Karpas-422 (cell line): ENCODE measurements at places on chromosomes 3 and 15. TPM values are rescaled to one million over a fixed set of nuclear protein-coding genes. Genes with fewer than 3 reads are reported as not detected.

GRCh38 chr15:65042776-65043327 lies 2.3 kb upstream of the SLC51B start:
- no peaks in the 10 kb centered on the region for H3K4me1 ChIP-seq
- no peak overlapping the region for H3K4me3 ChIP-seq
- no peak overlapping the region for H3K27ac ChIP-seq
- no peak for DNase-seq
- no peaks in the 10 kb centered on the region for H3K27me3 ChIP-seq

DNA sequence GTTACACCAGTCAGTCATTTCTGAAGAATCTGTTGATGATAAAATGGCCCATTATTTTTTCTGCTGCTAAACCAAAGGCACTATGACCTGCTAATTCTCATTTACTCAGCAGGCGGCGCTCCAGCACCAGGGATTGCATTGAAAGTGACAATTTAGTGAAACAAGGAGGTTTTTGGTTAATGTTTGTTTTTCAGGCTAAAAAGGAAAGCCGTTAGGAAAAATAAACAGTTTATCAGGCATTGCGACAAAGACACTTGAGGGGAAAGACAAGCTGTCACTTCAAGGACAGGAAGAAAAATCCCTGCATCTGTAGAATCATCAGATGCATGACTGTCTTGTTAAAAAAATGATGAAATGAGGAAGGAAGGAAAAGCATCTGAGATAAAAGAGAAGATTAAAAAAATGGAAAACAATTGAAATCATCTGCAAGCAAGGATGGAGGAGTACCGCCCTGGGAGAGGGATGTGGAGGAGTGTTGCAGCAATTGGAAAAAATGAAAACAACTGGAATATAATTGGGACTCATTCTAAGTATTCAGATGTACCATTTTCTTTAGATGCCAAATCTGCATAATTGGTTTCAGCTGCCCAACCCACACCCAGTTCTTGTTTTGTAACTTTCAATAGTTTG lies 54.0 kb downstream of the NR1D2 start:
- H3K4me1 ChIP-seq: no peaks in the 10 kb centered on the region
- H3K36me3 ChIP-seq: no peaks in the 10 kb centered on the region
- H3K27me3 ChIP-seq: no peaks in the 10 kb centered on the region
- no peak overlapping the region for H3K27ac ChIP-seq
- DNase-seq: peak; percentile 86

GRCh38 chr3:121473001-121473400 lies 72.8 kb downstream of the POLQ start:
- no peak overlapping the region for H3K4me3 ChIP-seq
- no peak for DNase-seq
- H3K27me3 ChIP-seq: no peaks in the 10 kb centered on the region
- no peaks in the 10 kb centered on the region for H3K4me1 ChIP-seq
- peaks cover 73% of the 10 kb centered on the region for H3K36me3 ChIP-seq

GRCh38 chr15:40092256-40092978 lies 16.3 kb downstream of the BMF start:
- H3K27ac ChIP-seq: no peak overlapping the region
- no peaks in the 10 kb centered on the region for H3K27me3 ChIP-seq
- no peak for DNase-seq
- H3K36me3 ChIP-seq: no peaks in the 10 kb centered on the region

- H3K27ac ChIP-seq: no peak overlapping the region
- H3K36me3 ChIP-seq: no peaks in the 10 kb centered on the region
- H3K27me3 ChIP-seq: no peaks in the 10 kb centered on the region
These were observed 56.4 kb upstream of the GOLGA8A start for GRCh38 chr15:34494084-34494399.

GRCh38 chr15:94099574-94099960 lies 131.8 kb upstream of the MCTP2 start:
- no peak for DNase-seq
- H3K27me3 ChIP-seq: 0 out of 2 replicates have a peak, but pooled peaks cover 3% of the 10 kb centered on the region
- H3K27ac ChIP-seq: no peak overlapping the region
- no peaks in the 10 kb centered on the region for H3K4me1 ChIP-seq
- no peak overlapping the region for H3K4me3 ChIP-seq

GRCh38 chr3:127547761-127548605 lies 42.5 kb downstream of the TPRA1 start:
- H3K4me1 ChIP-seq: peaks cover 5% of the 10 kb centered on the region
- no peaks in the 10 kb centered on the region for H3K36me3 ChIP-seq
- peak overlapping the region; percentile 55; the same call in 1 of the 2 replicates for H3K4me3 ChIP-seq
- H3K27ac ChIP-seq: no peak overlapping the region

- no peaks in the 10 kb centered on the region for H3K27me3 ChIP-seq
- H3K36me3 ChIP-seq: no peaks in the 10 kb centered on the region
- no peak overlapping the region for H3K27ac ChIP-seq
- no peak for DNase-seq
- no peak overlapping the region for H3K4me3 ChIP-seq
These were observed 58.1 kb upstream of the USP3 start for GRCh38 chr15:63446255-63446654.

The GOLGA6D gene
- not detected in 2 replicates for total RNA-seq

DNA sequence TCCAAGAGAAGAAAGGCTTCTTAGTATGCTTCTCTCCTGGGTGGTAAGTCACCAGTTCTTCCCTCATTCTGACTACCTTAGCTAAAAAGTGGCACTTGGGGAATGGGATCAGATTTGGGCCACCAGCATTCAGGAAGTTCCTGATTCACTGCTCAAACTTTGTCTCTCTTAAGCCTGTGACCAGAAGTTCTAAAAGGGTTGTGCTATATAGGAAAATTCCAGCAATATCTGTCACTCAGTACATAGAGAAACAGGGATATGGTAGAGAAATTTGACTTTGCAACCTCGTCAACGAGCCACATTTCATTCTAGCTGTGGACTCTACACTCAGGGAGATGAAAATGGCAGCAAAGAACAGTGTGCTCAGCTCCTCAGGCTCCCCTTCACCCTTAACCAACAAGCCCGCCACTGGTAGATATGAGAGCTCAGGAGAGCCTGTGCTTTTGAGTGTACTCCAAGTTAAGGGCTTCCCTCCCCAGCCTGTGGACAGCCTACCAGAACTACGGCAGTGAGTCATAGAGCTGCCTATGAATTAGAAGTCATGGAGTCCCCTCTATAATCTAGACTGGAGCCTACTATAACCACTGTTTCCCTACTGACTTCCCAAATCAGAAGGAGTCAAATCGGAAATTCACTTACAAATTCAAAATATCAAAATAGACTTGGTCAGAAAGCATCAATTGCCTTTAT lies 52.6 kb upstream of the MYO5C start:
- no peak overlapping the region for H3K4me3 ChIP-seq
- H3K27me3 ChIP-seq: no peaks in the 10 kb centered on the region
- H3K4me1 ChIP-seq: no peaks in the 10 kb centered on the region
- DNase-seq: no peak
- H3K36me3 ChIP-seq: peaks cover 21% of the 10 kb centered on the region
- no peak overlapping the region for H3K27ac ChIP-seq

DNA sequence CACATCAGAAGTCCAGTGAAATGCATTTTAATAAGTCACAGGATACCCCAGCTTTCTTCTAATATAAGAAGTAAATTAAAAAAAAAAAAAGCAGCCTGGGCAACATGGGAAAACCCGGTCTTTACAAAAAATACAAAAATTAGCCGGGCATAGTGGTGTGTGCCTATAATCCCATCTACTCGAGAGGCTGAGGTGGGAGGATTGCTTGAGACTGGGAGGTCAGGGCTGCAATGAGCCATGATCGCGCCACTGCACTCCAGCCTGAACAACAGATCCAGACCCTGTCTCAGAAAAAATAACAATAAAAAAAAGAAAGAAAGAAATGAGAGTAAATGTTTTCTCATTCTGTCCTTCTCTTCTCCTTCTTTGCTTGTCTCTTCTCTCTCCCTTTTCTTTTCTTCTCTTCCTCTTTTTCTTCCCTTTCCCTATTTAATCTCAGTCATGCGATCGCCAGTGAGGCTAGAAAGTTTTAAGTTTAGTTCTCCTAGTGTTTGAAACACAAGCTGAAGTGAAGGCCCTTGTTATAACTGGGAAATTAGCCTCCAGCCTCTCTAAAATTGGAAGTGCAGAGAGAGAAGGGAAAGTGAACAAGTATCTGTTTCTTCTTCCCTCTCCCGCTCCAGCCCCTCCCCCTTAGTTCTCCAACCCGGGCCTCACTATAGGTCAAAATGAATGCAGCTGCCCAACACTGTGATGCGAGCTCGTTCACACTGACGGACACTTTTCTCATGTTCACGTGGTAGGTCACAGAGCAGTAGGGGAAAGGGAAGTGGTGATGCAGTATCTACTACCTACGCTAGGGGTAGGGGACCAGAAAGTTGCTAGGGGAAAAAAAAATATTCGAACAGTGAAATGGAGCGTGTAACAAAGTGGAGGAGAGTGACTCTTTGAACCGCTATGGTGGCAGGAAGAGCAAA lies 23.5 kb upstream of the TSC22D2 start:
- H3K27ac ChIP-seq: peak overlapping the region; percentile 4; the same call in 1 of the 2 replicates
- H3K4me1 ChIP-seq: peaks cover 20% of the 10 kb centered on the region
- DNase-seq: peak; percentile 93
- peak overlapping the region; percentile 42 for H3K4me3 ChIP-seq
- no peaks in the 10 kb centered on the region for H3K36me3 ChIP-seq

GRCh38 chr3:37324131-37324530 lies 149.7 kb upstream of the LRRFIP2 start:
- H3K4me3 ChIP-seq: no peak overlapping the region
- no peaks in the 10 kb centered on the region for H3K27me3 ChIP-seq

- DNase-seq: no peak
- H3K36me3 ChIP-seq: no peaks in the 10 kb centered on the region
- H3K27me3 ChIP-seq: no peaks in the 10 kb centered on the region; the same call in 1 of the 2 replicates
- no peaks in the 10 kb centered on the region for H3K4me1 ChIP-seq
- no peak overlapping the region for H3K27ac ChIP-seq
These were observed 685.6 kb downstream of the AGBL1 start for GRCh38 chr15:86765281-86765680.

The GOLGA6L25 gene
- total RNA-seq: not detected in 2 replicates

The NR2E3 gene
- not detected in 2 replicates for total RNA-seq

DNA sequence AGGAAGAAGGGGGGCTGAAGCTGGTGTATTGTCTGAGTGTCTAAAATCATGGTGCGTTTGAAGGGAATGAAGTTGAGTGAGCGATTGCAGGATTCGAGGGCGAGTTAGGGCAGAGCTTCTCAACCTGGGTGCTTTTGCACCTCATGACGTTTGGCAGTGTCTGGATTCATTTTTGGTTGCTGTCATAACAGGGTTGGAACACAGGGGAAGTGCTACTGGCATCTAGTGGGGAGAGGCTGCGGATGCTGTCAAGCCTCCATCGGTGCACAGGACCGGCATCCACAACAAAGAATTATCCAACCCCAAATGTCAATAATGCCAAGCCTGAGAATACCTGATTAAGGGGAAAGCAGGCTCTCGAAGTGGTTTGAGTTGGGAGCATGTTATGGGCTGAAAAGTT lies 120.0 kb downstream of the SLCO3A1 start:
- no peaks in the 10 kb centered on the region for H3K27me3 ChIP-seq
- DNase-seq: no peak
- H3K27ac ChIP-seq: no peak overlapping the region
- H3K4me1 ChIP-seq: peaks cover 61% of the 10 kb centered on the region

DNA sequence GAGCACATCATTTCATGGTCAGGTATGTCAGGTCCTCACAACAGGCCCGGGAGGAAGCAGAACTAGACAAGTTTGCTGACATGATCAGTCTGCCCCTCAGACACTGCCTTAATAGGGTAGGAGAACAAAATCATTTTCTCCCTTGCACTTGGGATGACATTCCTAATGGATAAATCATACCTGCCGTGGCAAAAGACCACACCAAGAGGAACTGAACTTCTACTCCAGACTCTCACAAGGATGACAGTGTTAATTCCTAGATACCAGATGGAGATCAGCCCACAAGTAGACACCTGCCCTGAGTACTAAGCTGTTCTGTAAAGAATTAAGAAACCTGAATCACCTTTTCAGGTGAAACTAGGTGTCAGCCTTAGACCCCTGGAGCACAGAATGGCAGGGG lies 19.5 kb downstream of the SIAH2 start:
- H3K27ac ChIP-seq: peak overlapping the region; percentile 66
- DNase-seq: no peak
- no peak overlapping the region for H3K4me3 ChIP-seq
- H3K36me3 ChIP-seq: peaks cover 24% of the 10 kb centered on the region; the same call in 1 of the 2 replicates

GRCh38 chr3:102741105-102741504 lies 306.3 kb downstream of the ZPLD1 start:
- no peak for DNase-seq
- H3K4me3 ChIP-seq: no peak overlapping the region
- H3K36me3 ChIP-seq: no peaks in the 10 kb centered on the region

The SEC61A1 gene
- 85.3 and 86.3 TPM in 2 replicates for total RNA-seq

The SCAMP5 gene
- 46.6 and 54.0 TPM in 2 replicates for total RNA-seq

The SLC28A2 gene
- not detected in 2 replicates for total RNA-seq

The UBA7 gene
- 10.5 and 24.4 TPM in 2 replicates for total RNA-seq

The FAM43A gene
- 80.7 and 147 TPM in 2 replicates for total RNA-seq

The GOLGA8Q gene
- total RNA-seq: not detected in 2 replicates

DNA sequence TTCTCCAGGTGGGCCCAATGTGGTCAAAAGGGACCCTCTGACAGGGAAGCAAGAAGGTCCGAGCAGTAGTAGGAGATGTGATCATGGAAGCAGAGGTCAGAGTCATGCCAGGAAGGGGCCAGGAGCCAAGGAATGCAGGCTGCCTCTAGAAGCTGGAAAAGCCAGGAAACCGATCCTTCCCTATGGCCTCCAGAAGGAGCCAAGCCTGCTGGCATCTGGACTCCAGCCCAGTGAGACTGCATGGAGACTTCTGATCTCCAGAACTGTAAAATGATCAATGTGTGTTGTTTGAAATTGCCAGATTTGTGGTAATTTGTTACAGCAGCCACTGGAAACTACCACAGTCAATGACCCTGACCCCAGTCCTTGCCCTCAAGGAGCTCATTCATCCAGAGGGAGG lies 56.8 kb upstream of the SPATA12 start:
- H3K27ac ChIP-seq: no peak overlapping the region
- H3K36me3 ChIP-seq: no peaks in the 10 kb centered on the region
- H3K4me1 ChIP-seq: peaks cover 30% of the 10 kb centered on the region
- no peak for DNase-seq
- H3K4me3 ChIP-seq: no peak overlapping the region

The XCR1 gene
- total RNA-seq: not detected in 2 replicates

The NR1I2 gene
- 2.7 and 3.8 TPM in 2 replicates for total RNA-seq

The LYZL4 gene
- total RNA-seq: not detected in 2 replicates

DNA sequence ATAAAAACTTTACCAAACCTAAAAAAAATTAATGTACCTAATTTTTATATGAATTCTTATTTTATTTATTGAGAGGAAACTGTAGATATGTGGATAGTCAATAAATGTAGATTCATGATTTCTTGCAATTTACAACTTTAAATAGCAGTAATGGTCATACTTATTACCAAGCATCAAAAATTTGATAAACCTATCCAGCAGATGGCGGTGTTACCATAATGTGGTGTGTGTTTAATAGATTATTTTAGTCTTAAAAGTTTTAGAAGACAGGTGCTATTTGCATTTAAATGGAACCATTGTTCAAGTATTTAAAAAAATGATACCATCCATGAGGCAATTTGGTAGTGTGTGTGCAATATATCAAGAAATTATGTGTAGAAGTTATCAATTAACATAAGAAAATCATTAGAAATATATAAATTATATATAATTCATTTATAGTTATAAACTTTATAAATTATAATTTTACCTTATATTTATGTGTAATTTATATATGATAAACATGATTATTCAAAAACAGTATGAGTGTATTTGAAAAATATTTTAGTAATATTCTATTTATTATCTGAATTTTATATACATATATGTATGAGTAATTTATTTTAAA lies 176.0 kb upstream of the BCHE start:
- no peaks in the 10 kb centered on the region for H3K27me3 ChIP-seq
- H3K4me3 ChIP-seq: no peak overlapping the region
- H3K36me3 ChIP-seq: no peaks in the 10 kb centered on the region
- peak; percentile 81 for DNase-seq
- no peaks in the 10 kb centered on the region for H3K4me1 ChIP-seq
